ENCODE measurements at places on chromosomes 3 and 15.

GRCh38 chr15:68910816-68911215, 19.5 kb upstream of the SPESP1 start:
- DNase-seq = no peak

GRCh38 chr3:122023335-122023910, 1.4 kb upstream of the ILDR1 start:
- DNase-seq = no peak

DNA sequence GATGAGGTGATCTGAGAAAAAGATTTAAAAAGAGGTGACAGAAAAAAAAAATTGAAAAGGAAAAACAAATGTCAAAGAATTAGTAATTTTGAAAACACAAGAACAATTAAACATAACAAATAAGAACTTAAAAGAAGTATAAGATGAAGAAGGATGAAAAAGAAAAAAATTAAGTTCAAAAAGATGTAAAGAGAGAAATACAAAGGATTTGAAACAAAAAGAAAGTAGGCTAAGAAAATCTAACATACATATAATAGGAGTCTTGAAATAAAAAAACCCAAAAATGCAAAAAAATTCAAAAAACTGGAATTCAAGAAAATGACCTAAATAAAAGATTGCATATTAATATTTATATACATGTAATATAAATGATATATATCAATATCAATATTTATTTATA, 949.2 kb downstream of the MCTP2 start:
- DNase-seq = no peak

- DNase-seq = no peak
Measured at GRCh38 chr15:77010857-77011256, 15.9 kb downstream of the PSTPIP1 start.

DNA sequence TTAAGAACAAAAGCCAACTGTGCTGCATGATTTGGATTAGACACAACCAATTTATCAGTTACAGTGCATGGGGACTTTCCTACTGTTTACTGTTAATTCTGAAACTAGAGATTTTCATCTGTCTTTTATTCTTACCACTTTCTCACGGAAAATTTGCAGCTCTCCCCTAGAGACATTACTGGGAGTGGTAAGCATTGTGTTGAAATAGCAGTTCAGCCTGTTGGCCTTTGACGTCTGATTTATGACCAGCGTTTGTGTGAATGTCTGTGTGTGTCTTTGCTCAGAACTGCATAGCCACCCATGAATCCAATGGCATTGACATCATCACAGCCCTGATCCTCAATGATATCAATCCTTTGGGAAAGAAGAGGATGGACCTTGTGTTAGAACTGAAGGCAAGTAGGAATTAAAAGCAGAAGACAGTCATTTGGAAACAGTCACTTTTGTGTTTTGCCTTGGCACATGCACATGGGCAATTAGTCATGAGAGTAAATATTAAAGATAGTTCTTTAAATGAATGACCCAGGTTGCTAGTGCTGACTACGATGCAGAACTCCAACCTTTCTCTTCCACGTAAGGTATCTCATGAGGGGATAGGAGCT, 202.2 kb upstream of the BHLHE40 start:
- peak; percentile 20 for DNase-seq

DNA sequence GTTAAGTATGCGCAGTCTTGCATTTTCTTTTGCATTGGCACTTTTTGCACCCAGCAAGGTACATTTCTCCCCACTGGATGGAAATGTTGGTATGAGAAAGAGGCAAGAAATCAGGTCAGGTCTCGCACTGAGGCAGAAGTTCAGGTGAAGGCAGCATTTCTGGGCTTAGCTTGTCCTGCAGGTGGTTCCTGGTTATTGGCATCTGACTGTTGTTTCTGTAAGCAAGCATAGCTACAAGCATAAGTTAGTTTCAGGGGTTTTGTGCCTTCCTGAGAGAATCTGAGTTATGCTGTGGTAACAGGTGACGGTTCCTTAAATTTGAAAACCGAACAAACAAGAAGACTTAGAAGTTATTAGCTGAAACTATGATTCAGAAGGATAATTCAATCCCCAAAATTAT, 139.4 kb upstream of the GRM7 start:
- no peak for DNase-seq

GRCh38 chr15:101013769-101014675, 94.9 kb downstream of the LRRK1 start:
- DNase-seq = no peak

- DNase-seq = peak; percentile 42
Measured at GRCh38 chr3:37864904-37865303, 3.2 kb downstream of the CTDSPL start.

DNA sequence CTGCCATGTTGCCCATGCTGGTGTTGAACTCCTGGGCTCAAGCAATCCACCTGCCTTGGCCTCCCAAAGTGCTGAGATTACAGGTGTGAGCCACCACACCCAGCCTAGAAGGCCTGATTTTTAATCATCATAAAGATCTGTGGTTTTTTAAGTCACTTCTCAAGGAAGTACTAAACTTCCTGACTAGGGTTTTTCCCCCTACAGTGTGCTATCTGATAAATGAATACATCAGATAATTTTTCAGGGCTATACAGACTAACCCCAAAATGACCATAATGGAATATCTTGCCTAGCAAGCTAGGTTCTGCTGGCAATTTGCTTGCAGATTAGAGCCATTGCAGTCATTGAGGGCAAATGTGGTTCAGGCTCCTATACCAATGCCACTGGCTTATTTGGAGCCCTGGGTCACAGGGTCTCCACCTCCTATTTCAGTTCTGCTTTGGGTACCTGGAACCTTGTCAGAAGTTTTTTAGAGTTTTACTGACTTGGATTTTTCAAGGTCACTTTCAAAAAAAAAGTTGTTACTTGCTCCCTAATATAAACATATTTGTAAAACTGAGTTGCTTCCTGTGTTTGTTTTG, 80.8 kb downstream of the SLC49A4 start:
- no peak for DNase-seq

DNA sequence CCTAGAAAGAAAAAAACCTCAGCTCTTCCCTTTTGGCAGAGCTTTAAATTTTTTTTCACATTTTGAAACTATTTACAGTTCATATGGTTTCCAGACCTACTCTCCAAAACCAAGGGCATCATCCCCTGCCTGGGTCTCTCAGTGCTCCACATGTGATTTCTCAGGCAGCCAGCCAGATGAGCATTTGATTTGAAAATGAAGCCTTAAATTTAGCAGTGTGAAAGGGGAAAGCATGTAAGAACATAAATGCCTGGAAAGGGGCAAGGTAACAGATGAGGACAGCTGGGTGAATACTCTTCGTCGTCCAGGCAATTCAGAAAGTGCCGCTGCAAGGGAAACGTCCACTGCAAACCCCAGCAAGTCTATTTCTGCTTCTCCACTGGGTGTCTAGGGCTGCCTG, 94.8 kb downstream of the ATP8B4 start:
- DNase-seq = no peak

GRCh38 chr3:129483870-129484269, 43.8 kb downstream of the IFT122 start:
- DNase-seq = no peak

DNA sequence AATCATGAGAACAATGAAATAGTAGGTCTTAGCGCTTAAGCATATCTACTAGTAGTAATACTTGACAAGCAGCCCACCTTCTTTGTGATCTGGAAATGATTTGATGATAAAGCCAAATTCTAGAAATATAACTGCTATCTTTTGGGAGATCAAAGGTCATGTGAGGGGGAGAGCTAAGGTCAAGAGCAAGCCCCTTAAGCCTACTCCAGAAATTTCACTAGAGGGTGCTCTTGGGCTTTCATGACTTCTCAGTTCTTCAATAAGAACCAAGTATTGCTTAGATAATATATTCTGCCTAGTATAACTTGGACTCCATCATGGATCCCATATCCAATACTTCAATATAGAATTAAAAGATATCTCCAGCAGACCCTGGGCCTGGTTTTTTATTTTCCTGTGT, 319.6 kb downstream of the ZBTB20 start:
- DNase-seq = peak; percentile 72

DNA sequence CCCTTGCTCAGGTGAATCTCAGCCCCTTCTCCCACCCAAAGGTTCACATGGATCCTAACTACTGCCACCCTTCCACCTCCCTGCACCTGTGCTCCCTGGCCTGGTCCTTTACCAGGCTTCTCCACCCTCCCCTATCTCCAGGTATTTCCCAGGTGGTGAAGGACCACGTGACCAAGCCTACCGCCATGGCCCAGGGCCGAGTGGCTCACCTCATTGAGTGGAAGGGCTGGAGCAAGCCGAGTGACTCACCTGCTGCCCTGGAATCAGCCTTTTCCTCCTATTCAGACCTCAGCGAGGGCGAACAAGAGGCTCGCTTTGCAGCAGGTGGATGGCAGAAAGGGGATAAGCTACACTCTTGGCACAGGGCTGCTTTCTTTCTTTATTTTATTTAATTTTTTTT, 4.5 kb downstream of the FAM131A start:
- no peak for DNase-seq

GRCh38 chr3:170802164-170803151, 67.5 kb downstream of the RPL22L1 start:
- no peak for DNase-seq

GRCh38 chr3:32257641-32258438, 19.4 kb downstream of the CMTM8 start:
- DNase-seq = no peak

Data from suppressor macrophage treated with lipopolysaccharide for 4 hours (primary cell).